ENCODE measurements at places on chromosomes 3 and 15.

DNA sequence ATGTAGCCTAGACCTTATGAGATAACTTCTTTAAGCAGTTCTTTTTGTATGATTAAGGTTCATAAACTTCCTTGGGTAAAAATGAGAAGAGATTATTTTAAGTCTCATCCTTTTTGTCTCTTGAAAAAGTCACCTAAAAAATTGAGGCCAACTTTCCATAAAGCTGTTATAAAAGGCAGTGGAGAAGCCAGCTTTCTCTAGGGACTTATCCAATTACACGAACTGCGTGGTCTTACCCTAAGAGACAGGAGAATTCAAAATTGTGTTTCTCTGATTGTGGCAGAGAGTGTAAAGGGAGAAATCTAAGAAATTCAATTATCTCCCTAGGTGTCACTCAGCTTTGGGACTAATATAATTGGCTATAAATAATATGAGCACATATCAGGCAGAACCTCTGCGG is 262.0 kb downstream of the SHOX2 start:
- DNase-seq: no peak

DNA sequence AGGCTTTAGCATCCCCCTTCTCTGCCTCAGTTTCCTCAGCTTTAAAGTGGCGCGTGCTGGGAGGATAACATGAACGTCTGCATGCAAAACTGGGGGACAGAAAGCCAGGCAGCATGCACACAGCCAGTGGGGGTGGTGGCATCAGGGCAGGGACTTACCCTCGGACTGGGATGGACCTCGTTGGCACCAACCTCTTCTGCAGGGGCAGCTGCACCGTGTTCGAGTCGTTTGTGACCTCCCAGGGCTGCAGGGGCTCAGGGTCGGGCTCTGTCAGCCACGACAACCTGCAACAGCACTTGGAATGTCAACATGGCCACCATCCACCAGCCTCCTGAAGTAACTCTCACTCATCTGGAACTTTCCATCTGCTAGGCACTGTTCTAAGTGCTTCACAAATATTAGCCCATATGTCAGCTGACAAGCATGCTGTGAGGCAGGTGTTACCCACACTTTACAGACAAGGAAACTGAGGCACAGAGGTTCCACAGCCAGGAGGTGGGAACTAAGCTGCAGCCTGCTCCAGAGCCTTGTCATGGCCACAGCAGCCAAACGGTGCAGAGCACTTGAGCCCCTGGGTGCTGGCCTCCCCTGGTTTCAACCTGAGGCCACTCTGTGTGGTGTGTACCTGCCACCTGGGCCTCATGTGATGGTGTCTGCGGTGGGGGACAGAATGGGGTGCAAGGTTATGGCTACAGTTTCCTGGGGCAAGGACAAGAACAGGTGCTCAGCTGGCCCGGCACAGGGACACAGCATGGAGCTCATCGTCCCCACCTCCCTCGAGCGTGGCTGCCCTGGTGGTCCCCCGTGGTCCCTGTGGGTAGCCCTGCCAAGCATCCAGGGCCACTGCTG is 6.7 kb downstream of the C3orf22 start:
- DNase-seq: no peak

GRCh38 chr3:43540624-43541023 is 81.2 kb downstream of the ANO10 start:
- no peak for DNase-seq

- DNase-seq: peak; percentile 82
These were observed 10.3 kb downstream of the LINGO1 start for GRCh38 chr15:77622209-77622933.

GRCh38 chr3:111285694-111286093 is 214.1 kb downstream of the NECTIN3 start:
- DNase-seq: no peak

- no peak for DNase-seq
These were observed 735.0 kb downstream of the ROBO1 start for GRCh38 chr3:79032686-79033318.

DNA sequence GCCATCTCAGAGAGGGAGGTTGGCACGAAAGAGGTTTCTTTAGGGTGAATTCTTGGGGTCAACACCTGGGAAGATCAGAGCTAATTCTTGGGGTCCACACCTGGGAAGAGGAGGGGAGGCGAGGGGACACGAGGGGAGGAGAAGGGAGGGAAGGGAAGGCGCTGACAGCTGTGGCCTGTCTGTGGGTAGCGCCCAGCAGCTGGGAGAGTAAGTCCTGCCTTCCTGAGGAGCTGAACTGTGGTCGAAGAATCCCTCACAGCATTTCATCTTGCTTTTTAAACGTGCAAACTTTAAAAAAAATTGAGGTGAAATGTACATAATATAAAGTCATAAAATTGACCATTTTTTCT is 63.2 kb upstream of the CGNL1 start:
- DNase-seq: no peak

DNA sequence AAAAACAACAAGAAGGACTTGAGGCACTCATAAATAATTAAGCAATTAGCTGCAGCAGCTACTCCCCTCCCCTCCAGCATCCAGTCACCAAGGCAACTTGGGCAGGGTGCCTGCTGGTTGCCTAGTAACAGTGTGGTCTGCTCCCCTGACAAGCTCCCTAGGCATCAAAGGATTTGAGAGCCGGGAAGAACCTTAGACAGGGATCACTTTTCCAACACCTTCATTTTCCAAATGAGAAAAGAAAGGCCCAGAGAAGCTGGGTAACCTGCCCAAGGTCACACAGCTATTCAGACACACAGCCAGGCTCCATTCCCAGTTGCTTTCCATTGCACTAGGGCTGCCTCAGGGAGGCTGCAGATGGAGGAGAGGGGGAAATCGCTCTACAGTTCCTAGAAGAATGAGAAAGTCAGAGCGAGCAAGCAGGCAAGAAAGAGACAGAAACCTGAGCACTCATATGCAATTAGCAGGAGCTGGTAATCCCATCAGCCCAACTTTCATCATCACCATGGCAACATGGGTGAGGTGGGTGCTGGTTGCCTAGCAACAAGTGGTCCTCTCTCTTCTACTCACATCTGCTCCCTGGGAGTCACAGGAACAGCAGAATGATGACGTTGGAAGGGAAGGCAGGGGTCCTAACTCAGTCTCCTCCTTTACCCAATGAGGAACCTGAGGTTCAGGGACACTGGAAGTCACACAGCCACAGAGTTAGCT is 3.6 kb upstream of the EIF4E3 start:
- no peak for DNase-seq

- DNase-seq: no peak
These were observed 3.1 kb downstream of the DMXL2 start for GRCh38 chr15:51619331-51620035.

- no peak for DNase-seq
These were observed 98.6 kb upstream of the TRIM42 start for GRCh38 chr3:140579260-140579659.

DNA sequence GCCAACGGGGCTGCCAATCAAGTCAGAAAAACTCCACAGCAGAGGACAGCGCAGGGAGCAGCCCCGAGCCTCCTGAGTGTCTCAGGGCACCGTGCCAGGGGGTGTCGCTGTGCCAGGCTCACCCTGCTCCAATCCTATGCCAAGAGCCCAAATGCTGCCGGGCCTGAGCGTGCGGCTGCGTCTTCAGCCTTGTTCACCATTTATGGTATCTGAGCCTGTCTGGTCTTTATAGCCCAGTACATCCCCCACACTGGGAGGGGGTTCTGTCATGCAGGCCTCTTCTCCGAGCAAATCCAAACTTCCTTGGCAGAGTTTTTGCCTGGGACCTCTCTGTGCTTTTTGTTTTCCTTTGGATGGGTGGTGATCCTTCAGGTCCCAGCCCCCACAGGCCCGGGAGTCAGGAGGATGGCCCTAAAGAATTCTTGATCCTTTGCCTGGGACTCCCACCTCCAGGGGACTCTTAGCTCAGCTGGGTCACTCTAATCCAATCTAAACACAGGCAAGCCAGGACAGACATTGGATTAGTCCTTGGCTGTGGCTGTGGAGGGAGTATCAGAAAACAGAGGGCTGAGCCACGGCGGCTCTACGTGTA is 135.1 kb upstream of the HACD2 start:
- no peak for DNase-seq

DNA sequence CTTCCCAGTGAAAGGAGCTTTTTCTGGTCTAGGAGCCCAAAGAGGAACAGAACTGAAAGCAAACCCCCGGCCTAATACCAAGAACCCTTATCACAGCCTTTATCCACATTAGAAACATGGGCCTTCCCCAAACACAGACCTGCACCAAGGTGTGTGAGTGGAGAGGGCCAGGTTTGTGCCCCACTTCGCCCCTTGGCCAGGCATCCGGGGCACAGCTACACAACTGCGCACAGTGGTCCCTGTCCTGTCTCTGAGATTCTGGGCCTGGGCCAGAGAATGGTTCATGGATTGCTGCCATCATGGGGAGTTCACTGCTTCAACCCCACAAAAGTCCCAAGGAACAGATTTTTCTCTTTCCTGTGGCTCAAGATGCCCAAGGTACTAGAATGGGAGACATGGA is 125.5 kb upstream of the ABHD17C start:
- DNase-seq: no peak

DNA sequence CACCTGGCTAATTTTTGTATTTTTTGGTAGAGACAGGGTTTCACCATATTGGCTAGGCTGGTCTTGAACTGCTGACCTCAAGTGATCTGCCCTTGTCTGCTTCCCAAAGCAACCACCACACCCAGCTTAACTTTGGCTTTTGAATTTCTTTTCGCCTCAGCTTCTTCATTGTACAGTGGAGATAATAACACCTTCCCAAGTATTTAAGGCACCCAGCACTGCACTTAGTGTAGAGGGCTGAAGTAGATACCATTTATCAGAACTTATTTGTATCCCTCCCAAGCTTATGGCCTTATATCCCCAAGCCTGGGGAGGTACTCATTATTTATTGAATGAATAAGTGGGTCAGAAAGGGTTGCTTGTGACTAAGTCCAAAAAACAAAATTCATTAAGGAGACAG is 2.3 kb downstream of the SQOR start:
- DNase-seq: no peak

GRCh38 chr3:123650101-123650500 is 65.2 kb upstream of the HACD2 start:
- DNase-seq: no peak

- DNase-seq: no peak
These were observed 38.3 kb upstream of the IQCF6 start for GRCh38 chr3:51817375-51817774.

DNA sequence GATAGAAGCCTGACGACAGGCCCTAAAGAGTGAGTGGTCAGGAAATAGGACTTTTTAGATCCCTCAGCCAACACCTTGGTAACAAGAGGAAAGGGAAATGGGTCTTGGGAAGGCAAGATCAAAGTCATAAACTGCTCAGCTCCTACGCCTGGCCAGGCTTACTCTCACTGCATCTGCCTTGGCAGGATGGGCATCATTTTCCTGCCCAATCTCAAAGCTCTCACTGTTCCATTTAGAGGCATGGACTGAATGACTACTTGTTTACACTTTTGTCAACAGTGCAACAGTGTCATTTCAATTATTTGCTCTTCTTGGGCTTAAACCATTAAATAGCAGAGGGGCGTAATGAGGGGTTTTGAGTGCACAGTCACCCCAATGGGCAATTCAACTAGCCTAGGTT is 808.7 kb downstream of the GRM7 start:
- no peak for DNase-seq

- no peak for DNase-seq
These were observed 97.2 kb upstream of the LRRFIP2 start for GRCh38 chr3:37271611-37272010.

DNA sequence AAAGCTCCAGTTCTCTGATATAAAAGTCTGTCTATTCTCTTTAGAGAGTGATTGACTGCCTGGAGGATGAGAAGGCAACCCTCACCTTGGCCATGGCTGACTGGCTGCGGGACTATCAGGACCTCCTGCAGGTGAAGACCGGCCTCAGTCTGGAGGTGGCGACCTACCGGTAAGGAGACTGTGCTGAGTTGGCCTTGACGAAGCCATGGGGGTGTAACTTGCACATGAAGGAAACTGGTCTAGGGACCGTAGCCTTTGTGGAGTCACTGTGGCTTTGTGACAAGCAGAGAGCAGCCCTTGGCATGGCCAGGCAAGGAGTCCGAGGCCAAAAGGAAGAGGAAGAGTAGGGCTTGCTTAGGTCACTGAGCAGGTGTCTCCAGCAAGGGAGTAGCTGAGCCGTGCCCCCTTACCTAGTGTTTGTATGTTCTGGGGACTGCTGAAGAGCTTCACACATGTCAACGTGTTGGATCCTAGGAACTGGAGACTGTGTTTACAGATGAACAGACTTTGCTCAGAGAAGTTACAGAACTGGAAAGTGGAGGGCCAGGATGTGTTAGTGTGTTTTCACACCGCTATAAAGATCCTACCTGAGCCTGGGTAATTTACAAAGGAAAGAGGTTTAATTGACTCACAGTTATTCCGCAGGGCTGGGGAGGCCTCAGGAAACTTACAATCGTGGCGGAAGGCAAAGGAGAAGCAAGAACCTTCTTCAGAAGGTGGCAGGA is 8.8 kb downstream of the SYNM start:
- no peak for DNase-seq

Data from CMK (cell line).